Right kidney (tissue), 9 donors: ENCODE measurements at places on chromosomes 2 and 18.

DNA sequence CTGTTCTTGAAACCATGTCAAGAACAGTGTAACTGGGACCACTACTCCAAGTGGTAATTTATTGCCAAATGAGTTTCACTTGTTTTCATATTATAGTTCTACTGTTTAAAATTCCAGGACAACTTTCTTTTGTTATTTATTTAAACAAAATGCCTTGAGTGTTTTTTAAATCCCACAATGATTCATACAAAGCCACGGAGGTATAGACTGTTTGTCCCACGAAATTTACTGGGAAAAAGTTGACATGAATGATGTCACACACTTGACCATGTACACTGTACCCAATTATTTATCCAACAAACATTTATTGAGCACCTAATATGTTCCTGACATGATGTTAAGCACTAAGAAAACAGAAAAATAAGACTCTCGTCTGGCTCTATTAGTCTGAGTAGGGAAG lies 243.9 kb upstream of the SIX2 start:
- DNase-seq, result no peak

- no peak for DNase-seq
These were observed 71.3 kb upstream of the ZNF532 start for GRCh38 chr18:58793361-58793760.

- DNase-seq, result no peak
These were observed 15.2 kb downstream of the EN1 start for GRCh38 chr2:118832071-118832790.

GRCh38 chr2:120224256-120224655 lies 1.1 kb upstream of the TMEM185B start:
- DNase-seq, result no peak

- no peak for DNase-seq
These were observed 27.7 kb upstream of the STRN start for GRCh38 chr2:36993841-36994620.

DNA sequence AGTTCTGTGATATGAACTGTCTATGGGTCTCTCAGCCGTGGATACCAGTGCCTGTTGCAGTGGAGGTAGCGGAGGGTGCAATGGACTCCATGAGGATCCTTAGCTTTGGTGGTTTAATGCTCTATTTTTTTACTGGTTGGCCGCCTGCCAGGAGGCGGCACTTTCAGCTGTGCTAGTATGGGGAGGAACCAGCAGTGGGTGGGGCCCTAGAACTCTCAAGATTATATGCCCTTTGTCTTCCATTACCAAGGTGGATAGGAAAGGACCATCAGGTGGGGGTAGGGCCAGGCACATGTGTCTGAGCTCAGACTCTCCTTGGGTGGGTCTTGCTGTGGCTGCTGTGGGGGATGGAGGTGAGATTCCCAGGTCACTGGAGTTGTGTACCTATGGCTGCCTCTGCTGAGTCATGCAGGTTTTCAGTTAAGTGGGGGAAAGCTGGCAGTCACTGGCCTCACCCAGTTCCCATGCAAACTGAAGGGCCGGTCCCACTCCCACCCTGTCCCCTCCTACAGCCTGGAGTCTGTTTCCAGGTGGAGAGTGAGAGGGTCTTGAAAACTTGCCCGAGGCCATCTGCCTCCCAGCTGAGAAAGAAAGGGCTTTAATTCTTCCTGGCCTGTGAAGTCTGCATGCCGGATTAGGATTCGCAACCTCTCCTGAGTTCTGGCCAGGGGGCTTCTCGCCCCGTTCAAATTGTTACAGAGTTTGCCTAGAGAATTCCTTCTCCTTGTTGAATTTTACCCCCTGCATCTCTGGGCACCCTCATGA lies 14.5 kb downstream of the KCNS3 start:
- no peak for DNase-seq
